ENCODE measurements at places on chromosomes 12 and 14. TPM values are rescaled to one million over a fixed set of nuclear protein-coding genes. Genes with fewer than 3 reads are reported as not detected.

SIX6 gene
- not detected for total RNA-seq

DNA sequence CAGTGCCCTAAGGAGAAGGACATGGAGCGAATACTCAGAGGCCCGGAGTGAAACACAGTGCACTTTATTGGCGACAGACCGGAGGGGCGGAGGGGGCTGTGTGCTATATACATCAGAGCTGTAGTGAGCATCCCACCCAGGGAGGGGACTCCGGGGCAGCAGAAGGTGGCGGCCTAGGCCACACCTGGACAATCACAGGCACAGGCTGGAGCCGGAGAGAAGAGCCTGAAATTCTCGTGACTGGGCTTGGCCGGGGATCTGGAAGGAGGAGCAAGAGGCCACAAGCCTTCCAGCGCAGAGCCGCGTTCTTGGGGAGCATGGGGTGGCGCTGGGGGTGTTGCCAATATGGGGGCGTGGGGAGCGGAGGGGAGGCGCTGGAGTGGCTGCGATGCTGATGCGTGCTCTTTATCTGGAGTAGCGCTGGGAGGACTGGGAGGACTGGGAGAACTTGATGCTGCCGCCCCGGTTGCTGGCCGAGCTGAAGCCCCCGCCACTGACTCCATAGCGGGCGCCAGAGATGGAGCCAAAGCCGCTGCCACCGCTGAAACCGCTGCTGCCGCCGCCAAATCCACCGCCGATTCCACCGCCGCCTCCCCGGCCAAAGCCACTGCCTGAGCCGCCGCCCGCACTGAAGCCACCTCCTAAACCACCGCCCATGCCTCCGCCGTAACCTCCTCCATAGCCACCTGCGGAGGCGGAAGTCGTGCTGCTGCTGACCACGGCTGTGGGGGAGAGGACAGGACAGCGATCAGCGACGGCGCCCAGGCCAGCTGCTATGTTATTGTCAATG lies 6.1 kb downstream of the KRT3 start:
- no peak for DNase-seq

DNA sequence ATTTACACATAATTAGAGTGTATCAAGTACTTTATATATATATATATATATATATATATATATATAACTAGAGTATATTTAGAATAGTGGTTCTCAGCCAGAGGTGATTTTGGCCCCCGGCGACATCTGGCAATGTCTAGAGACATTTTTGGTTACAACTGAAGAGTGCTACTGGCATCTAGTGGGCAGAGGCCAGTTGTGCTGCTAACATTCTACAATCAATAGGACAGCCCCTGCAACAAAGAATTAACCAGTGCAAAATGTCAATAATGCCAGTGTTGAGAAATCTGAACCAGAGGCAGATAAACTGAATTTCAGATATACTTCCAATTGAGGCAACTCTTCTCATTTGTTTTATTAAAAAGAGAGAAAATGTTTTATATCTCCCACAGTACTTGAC lies 8.9 kb downstream of the GTF2A1 start:
- DNase-seq = no peak

DNA sequence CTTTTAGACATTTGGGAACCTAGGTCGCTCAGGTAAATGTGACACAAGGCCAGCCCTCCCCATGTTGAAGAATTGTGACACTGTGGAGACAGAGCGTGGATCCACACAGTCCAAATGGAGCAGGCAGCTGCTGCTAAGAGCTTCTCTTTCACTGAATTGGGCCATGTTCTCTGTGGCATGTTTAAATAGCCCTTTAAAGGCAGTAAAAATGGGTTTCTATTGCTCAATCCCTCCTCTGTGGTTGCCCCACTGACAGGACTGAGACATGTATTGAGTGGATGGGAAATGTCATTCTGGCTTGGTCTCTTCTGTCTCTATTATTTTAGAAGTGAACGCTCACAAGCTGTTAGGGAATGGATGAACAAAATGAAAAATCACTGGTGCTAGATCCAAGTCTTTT lies 84.0 kb upstream of the PRICKLE1 start:
- no peak for DNase-seq

ASB8 gene
- total RNA-seq = 34.3 TPM

DNA sequence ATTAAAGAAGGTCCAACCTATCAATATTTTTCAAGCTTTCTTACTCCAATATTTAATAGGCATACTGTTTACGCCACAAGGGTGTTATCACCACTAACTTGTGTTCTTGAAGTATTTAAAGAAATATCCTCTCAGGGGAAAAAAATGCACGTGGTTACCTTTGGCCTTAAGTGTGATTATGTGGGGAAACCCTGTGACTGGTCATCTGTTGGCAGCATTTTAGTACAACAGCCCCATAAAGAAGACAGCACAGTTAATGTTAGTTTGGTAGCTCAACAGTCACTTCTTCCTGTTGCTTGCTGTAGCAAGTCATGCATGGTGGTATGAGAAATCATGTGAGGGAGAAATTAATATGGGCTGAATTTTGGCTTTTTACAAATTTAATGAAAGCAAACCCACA lies 1021.5 kb upstream of the TMEM132C start:
- no peak for DNase-seq

ZDHHC22 gene
- total RNA-seq = 0.13 TPM

DNA sequence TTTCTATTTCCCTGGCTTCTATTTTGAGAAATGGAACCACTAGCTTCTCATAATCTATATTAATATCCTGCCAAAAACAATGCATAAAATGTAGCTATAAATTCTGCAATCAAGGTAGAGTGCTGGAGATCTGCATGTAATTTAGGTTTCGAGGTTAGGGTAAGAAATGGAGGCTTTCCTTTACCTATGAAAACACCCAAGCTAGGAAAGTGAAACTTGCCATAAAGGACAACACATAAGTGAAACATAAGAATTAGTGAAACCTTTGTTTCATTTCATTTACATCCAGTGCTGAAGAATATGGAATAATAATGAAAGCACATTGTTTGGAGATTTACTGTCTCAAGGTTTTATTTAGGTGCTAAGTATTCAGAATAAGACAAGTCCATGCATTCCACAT lies 9.7 kb downstream of the CLEC2A start:
- no peak for DNase-seq

RNASE7 gene
- total RNA-seq = not detected

- DNase-seq = no peak
Measured at GRCh38 chr14:46887144-46887543, 235.6 kb upstream of the RPL10L start.

TTC9 gene
- 1.6 TPM for total RNA-seq

DNA sequence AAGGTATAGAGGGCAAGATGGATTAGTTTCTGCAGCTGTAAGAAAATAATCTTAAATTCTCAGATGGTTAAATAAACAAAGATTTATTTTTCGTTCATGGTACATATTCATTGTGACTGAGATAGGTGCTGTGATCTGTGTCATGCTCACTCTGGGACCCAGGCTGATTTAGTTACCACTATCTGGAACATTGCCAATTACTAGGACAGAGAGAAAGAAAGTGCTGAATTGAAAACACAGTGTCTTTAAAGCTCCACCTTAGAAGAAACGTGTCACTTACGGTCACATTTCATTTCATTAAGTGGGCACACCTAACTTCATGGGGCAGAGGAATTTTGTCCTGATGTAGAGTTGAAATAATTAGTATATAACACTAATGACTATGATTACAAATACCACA lies 430.0 kb downstream of the CCDC91 start:
- DNase-seq = no peak

- no peak for DNase-seq
Measured at GRCh38 chr12:6312529-6313325, 2.2 kb downstream of the PLEKHG6 start.

KCNC2 gene
- not detected for total RNA-seq

- DNase-seq = no peak
Measured at GRCh38 chr14:100677152-100677551, 49.5 kb upstream of the DLK1 start.

GRCh38 chr12:1205512-1206060 lies 214.6 kb downstream of the ERC1 start:
- DNase-seq = no peak

OR6C65 gene
- not detected for total RNA-seq

DNA sequence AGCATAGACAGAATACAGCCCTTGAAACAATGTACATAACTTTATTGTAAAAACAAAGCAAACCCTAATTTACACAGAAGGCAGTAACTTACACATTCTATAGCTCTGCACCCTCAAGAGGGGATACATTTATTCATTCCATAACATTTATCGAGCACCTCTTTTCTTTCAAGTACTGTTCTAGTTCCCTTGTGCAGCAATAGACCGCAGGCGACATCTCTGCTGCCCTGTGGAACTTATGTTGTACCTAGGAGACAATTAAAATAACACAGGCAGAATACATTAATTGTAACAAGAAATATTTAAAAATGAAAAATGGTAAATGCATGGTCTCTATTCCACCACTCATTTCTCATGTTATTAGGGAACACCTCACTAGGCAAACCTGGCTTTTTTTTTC lies 1.4 kb upstream of the ARHGDIB start:
- no peak for DNase-seq

SMIM41 gene
- not detected for total RNA-seq

BEST3 gene
- 0.15 TPM for total RNA-seq

GRCh38 chr12:67446716-67447115 lies 177.6 kb downstream of the CAND1 start:
- no peak for DNase-seq

GRCh38 chr14:91140672-91141071 lies 26.8 kb downstream of the DGLUCY start:
- no peak for DNase-seq

GRCh38 chr14:91947475-91948184 lies at the start of gene FBLN5:
Gene FBLN5, minus strand, starts transcription at chr14:91947694. Its CDS starts 465 bp downstream, at chr14:91947229.
- DNase-seq = no peak

DNA sequence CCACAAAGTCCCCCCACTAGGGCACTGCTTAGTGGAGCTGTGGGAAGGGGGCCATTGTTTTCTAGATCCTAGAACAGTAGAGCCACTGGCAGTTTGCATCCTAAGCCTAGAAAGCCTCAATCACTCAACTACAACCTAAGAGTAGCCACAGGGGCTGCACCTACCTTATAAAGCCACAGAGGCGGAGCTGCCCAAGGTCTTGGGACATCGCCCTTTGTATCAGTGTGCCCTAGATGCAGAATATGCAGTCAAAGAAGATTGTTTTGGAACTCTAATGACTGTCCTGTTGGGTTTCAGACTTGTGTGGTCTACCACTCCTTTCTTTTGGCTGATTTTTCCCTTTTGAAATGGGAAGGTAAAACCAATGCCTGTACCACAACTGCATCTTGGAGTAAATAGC lies 59.5 kb downstream of the ATP2B1 start:
- DNase-seq = no peak

RITA1 gene
- total RNA-seq = 15.5 TPM

- DNase-seq = no peak
Measured at GRCh38 chr12:52178984-52179383, 12.8 kb downstream of the KRT80 start.

DNA sequence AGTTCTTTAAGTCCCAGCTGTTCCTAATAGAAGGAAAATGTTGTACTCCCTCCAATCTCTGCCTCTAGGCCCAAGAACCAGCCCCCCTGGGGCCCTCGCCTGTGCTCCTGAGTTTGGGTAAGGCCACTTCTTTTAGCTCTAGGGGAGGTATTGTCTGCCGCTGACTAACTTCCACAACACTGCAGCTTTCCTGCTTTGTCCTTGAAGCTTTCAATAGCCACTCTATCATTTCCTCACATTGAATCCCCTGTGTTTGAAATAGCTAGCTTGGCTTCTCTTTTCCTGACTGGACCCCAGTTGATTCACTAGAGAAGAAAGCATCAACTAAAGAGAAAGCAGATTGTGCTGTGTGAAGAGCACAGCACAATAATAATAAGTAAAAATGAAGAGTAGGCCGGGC lies 28.8 kb downstream of the KRT80 start:
- no peak for DNase-seq

DHRS4L2 gene
- total RNA-seq = 13.9 TPM

GRCh38 chr12:57429473-57430111 lies 1.3 kb downstream of the R3HDM2 start:
- no peak for DNase-seq

- DNase-seq = no peak
Measured at GRCh38 chr14:64685371-64686281, 18.6 kb upstream of the PLEKHG3 start.

GRCh38 chr14:50871914-50872732 lies at the start of gene ABHD12B:
Gene ABHD12B, plus strand, starts transcription at chr14:50872053. Its CDS starts 122 bp downstream, at chr14:50872175.
- no peak for DNase-seq

DNA sequence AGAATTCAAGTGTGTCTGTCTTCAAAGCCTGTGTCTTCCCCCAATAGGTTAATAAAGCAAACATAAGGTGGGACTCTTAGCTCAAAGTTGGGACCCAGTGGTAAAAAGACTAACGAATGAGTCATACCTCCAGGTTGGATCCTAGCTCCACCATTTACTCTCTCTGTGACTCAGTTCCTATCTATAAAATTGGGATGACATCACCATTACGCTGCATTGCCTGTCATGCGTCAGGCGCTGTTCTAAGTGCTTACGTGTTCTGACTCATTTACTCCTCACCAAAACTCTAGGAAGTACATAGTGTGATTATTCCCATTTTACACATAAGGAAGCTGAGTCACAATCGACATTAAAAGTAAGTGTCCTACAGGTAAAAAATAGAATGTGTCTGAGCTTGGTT lies 915.8 kb downstream of the VRK1 start:
- no peak for DNase-seq

DNA sequence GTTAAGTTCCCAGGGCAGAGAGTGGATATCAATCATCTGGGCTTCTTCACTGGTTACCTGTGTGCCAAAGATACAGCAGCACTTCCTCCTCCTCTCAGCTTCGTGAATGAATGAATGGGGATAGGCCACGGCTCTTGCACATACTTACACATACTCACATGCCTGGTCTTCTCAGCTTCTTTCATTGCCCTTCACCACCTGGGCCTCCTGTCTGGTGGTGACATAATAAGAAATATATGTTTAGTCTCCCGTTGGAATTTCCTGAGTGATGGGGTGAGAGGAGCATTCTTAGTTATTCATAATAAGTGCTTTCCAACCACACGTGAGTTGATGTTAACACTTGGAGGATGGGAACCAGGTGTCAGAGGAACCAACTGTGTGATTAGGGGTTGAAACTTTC lies 268.1 kb upstream of the RMST start:
- DNase-seq = no peak

Data from chondrocyte (in vitro differentiated cells).